ENCODE measurements at places on chromosomes 16 and 17.

- no peak for DNase-seq
These were observed 4.3 kb downstream of the AMDHD2 start for GRCh38 chr16:2524339-2524938.

- DNase-seq = no peak
These were observed 5.1 kb upstream of the C17orf113 start for GRCh38 chr17:42055496-42055895.

- DNase-seq = peak; percentile 24
These were observed 35.1 kb downstream of the LMF1 start for GRCh38 chr16:935684-936083.

DNA sequence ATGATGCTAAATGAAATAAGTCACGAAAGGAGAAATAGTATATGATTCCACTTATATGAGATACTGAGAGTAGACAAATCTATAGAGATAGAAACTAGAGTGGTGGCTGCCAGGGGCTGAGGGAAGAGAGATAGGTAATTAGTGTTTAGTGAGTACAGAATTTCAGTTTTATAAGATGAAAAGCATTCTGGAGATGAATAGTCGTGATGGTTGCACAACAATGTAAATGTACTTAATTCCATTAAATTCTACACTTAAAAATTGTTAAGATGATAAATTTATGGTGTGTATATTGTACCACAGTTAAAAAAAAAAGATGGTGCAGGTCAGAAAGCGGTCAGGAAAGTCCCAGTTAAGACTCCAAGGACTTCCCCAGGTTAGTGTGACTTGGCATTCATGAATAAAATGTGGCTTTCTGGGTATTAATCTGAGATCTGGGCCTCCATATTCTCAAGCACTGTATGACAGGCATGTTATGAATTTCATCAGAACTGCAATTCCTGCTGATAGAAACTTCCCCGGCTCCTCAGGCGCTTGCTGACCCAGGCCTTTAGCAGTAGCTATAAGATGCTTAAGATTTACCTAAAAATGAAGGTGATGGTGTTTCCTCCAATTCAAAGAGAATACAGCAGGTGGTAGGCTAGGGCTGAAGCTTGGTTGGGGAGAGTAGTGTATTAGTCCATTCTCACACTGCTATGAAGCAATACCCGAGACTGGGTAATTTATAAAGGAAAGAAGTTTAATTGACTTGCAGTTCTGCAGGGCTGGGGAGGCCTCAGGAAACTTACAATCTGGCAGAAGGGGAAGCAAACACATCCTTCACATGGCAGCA is 115.3 kb upstream of the SOX9 start:
- no peak for DNase-seq

GRCh38 chr17:80426671-80427326 is 11.8 kb downstream of the ENDOV start:
- peak; percentile 81 for DNase-seq

DNA sequence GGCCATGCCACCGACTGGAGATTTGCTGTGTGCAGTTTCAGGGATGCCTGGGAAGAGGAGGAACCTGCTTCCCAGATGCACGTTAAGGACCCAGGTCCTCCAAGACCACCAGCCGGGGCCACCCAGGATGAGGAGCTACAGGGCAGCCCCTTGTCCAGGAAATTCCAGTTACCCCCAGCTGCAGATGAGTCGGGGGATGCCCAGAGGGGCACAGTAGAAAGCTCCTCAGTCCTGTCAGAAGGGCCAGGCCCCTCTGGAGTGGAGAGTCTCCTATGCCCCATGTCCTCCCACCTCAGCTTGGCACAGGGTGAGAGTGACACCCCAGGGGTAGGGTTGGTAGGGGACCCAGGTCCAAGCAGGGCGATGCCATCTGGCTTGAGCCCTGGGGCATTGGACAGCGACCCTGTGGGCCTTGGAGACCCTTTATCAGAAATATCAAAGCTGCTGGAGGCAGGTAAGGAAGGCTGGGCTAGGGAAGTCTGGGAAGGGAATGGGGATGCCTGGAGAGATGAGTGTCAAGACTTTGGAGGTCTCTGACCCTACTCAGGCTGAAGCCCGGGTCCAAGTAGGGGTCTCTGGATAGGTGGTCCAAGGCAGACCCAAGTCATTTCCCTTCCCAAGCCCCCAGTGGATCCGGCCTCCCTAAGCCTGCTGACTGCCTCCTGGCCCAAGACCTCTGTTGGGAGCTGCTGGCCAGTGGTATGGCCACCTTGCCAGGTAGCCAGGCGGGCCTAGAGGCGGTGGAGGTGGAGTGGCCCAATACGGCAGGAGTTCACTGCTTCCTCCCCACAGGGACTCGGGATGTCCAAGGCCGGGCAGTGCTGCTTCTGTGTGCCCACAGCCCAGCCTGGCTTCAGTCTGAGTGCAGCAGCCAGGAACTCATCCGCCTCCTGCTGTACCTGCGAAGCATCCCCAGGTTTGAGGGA is 1.0 kb downstream of the PLEKHG4 start:
- DNase-seq = no peak

DNA sequence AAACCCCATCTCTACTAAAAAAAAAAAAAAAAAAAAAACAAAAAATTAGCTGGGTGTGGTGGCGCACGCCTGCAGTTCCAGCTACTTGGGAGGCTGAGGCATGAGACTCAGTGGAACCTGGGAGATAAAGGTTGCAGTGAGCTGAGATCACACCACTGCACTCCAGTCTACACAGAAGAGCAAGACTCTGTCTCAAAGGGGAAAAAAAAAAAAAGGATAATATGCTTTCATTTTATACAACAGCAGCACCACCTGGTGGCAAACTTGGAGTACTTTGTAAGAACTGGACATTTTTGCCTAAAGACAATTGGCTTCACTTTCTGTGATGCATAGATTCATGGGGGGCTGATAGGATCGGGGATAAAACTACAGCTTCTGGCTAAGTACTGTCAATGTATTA is 8.5 kb downstream of the CHTF8 start:
- DNase-seq = peak; percentile 42

DNA sequence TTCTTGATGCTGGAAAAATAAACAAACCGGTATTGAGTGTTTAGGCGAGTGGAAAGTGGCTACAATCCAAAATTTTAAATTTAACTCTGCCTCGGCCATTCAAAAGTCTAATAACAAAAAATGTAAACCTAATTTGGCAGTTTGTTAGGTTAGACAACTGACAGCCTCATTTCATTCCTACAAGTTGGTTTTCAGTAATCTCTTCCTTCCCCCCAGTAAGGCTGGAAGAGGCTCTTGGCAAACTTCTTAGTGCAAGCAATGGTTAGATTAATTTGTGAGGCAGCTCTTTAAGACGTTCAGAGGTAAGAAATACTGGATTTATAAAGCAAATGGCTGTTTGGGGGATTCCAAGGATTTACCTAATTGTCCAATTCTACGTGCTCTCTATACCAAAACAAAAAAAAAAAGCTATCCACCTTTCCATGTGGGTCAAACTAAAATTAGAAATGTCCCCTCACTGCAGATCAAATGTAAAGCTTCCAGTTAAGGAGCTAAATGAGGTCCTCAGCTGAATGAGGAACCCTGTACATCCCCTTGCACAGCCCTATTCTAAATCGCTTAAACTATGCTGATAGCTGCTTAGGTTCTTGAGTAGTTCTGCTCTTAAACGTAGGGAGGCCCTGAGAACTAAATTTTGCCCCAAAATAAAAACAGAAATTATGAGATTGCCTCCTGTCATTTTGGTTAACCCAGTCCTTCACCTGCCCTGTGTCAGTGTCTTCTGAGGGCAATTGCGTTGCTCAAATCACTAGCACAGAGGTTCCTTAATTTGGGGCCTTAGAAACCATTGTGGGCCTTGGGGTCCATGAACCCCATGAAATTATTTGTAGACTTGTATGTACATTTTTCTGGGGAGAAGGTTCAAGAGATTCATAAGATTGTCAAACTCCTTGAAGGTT is 2.9 kb downstream of the HEXIM1 start:
- no peak for DNase-seq

GRCh38 chr17:48631693-48632578 is 5.8 kb upstream of the HOXB9 start:
- DNase-seq = no peak

DNA sequence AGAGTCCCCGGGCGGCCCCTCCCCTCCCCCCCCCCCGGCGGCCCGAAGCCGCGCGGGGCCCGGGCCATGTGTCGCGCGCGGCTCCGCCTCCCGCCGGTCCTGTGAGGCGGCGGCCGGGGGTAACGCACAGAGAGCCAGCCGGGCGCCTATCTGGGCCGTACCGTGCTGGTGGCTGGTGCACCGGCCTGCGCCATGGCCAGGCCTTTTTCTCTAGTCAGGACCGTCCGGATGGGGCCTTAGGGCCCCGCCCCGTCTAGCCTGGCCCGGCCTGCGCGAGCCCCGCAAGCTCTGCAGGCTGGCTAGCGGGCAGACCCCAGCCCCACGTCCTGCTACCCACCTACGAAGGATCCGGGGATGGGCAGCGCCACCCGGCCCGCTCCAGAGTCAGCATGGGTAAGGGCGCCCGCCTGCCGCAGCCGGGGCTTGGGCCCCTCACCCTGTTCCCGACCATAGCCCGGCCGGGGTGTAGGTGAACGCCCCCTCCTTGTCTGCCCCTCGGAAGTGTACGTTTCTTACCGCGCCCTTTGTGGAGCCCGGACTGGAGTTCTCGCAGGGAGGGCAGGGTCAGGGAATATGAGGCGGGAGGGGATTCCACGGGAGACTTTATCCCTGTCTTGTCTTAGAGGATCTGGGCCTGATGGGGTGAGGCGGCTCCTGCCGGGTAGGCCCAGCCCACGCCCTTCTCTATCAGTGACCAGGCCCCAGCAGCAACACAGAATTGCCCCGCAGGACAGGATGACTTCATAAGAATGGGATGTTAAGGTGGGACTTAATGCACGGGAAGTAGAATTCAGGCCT is at the start of gene CENPT:
Gene CENPT, minus strand, starts transcription at position 630 of the 798 bp plus-strand sequence. CDS start 13,834 bp downstream, outside the sequence.
- DNase-seq = peak; percentile 94

GRCh38 chr17:69724238-69724637 is 309.7 kb downstream of the MAP2K6 start:
- no peak for DNase-seq

- peak; percentile 83 for DNase-seq
These were observed 44.5 kb downstream of the LAT start for GRCh38 chr16:29029168-29029994.

GRCh38 chr16:55820615-55821014 is 12.3 kb downstream of the CES1 start:
- DNase-seq = no peak

GRCh38 chr16:79768276-79768970 is 167.9 kb upstream of the MAF start:
- DNase-seq = peak; percentile 74

DNA sequence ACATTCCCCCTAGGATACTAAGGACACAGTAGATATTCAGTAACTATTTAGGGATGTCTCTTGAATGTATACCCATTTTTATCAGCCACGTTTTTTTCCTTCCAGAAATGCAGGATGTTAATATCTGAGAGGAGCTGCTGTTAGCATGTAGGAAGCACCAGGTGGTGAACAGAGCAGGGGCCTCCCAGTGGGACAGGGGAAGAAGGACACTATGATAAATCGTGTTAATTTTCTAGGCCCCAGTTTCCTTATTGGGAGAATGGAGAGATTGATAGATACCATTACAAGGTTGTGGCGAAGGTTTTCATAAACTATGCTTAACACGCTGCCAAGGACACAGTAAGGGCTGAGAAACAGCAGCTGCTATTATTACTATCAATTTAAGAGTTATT is 45.4 kb downstream of the PRSS54 start:
- no peak for DNase-seq

GRCh38 chr17:4214157-4214556 is 49.6 kb downstream of the ANKFY1 start:
- DNase-seq = no peak

DNA sequence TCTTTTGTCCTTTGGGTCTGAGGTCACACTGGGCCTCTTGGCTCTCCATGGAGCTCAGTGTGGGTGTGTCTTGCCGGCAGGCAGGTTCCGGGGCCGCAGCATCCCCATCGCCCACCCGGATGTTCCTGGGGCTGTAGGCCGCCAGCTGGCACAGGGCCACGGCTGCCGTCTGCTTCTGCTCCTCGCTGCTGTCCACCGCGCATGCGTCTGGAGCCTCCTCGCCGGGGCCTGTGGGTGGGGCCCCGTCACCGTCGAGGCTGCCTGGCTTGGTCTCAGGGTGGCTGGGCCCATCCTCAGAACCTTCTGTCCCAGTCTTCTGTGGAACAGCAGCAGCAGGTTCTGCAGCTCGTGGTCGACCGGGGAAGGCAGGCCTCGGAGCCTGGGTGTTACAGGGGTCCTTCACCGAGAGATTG is 9.6 kb downstream of the ZNF750 start:
- DNase-seq = no peak

GRCh38 chr16:8674413-8675022 is at the start of gene ABAT:
TSS of gene ABAT (plus strand) at chr16:8674617. CDS start at chr16:8735740, 61,123 bp downstream.
- DNase-seq = peak; percentile 94

DNA sequence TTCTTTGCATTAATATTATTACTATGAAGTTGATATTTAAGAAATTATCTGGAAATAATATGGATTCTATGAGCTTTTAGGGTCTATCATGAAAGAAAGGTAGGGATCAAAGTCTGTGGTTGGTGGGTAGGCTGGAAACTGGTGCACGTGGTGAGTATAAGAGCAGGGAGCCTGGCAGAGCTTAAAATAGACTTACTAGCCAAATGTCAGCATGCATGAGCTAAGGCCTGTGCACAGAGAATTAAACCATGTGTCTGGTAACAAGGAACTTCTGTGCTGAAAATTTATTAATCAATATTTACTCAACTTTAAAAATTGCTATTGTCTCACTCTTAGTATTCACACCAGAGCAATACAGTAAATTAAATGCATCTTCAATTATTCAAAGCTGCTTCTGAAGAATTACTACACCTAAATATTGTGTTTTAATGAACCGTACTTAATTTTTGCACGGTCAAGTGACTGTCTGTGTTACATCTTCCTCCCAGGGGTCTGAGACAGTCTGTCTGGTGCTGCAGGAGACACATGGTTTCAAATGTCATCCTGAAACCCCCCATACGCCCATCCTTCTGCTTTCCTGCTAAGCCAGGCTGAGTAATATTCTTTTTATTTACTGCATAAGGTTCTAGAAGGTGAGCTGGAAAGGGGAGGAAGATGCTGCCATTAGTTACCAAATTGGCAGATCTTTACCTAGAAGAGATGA is 161.0 kb upstream of the NLRP1 start:
- no peak for DNase-seq

GRCh38 chr17:55661256-55661758 is 61.4 kb downstream of the TMEM100 start:
- DNase-seq = no peak

DNA sequence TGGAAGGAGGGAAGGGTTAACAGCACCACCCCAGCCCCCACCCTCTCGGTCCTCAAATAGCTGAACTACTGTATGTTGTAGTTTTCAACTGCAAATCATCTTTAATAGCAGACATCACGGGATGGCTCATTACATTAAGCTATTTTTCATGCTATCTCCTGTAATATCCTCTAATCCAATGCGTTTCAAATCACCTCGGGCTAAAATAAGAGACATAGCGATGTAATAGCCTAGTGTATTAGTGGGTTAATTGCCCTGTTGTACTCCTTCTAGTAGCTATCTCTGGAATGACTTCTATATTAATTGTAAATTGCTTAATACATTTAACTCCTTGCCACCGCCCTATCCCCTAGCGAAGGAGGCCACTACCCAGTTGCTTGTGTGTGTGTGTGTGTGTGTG is 54.3 kb downstream of the MRM1 start:
- no peak for DNase-seq

- DNase-seq = no peak
These were observed 16.1 kb downstream of the PARN start for GRCh38 chr16:14613991-14614390.

All from posterior cingulate gyrus (tissue), 11 donors.